ENCODE measurements at places on chromosomes 13 and 19.

DNA sequence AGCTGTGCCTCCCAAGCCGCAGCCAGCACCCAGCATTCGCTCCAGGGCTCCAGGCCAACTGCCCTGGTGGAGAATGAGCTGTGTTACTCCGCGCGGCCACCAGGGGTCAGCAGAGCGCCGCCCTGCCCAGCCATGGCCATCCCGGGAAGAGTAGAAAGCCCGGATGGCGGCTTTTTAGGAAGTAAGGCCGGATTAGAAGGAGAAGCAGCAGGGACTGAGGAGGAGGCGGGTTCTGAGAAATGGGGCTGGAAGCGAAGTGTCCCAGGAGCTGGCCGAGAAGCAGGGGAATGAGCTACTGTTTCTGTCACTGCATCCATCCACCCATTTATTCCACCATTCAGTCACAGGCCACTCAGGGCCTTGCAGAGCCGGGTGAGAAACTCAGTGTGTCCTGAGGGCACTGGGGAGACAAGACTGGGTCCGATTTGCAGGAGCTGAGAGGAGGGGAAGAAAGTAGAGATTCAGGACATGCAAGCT, 6.6 kb upstream of the NPAS1 start:
- DNase-seq = no peak

GRCh38 chr19:29714953-29715700, at the start of gene C19orf12:
Gene C19orf12 (minus strand): TSS chr19:29715261. CDS start chr19:29708413, 6,848 bp downstream.
- no peak for DNase-seq

DNA sequence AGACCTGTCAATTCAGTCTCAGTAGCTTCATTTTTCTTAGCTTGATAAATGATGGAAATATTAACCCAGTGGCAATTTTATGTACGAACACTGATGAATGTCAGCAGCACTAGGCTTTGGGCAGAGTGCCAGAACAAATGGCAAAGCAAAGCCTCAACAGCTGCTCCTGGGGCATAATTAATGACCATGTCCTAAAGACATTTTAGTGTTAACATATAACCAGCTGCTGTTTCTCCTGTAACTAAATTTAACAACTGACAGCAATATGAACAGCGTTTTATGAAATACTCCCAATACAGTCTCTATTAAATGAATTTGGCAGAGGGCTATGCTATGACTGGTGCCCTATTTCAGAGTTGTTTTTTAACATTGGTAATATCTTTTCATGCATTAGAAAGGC, 47.1 kb downstream of the ZNF568 start:
- no peak for DNase-seq

DNA sequence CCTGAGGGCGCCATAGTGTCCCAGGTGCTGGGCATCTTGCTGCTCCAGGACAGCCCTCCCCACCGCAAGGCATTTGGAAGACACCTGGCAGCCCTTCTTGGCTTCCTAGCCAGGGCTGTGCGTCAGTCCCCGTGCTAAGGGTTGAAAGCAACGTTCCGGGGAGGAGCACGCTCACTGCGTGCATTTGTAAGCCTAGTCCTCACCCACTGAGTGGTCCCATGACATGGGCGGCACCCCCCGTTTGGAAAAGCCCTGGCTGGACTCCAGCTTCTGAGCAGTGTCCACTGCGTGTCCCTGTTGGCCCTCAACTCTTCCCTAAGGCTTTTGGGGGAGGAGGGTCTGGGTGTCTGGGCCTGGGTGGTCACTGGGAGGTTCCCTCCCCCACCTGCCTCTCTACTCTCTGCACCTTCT, 76.3 kb upstream of the GPR183 start:
- no peak for DNase-seq

GRCh38 chr19:1097810-1098176, 2.6 kb upstream of the POLR2E start:
- no peak for DNase-seq

DNA sequence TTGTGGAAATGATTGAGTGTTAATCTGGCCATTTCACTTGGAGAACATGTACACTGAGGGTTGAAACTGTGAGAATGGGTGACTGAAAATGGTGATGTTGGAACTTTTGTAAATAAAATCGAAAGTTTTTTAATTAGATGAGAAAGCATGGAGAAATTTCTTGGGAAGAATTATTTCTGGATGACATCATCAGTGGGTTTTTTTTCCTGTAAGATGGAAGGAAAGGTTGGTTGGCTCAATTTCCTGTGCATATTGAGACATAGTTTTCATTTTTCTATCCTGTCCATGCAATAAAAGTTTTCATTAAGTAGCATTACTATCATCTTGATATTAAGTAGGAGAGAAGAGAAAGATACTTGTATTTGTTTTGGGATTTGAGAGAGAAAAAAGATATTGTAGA, 120.6 kb upstream of the HTR2A start:
- DNase-seq = no peak

GRCh38 chr19:38679839-38680238, 32.4 kb downstream of the ACTN4 start:
- no peak for DNase-seq

- DNase-seq = no peak
These were observed 14.4 kb downstream of the UBXN6 start for GRCh38 chr19:4443188-4443587.

DNA sequence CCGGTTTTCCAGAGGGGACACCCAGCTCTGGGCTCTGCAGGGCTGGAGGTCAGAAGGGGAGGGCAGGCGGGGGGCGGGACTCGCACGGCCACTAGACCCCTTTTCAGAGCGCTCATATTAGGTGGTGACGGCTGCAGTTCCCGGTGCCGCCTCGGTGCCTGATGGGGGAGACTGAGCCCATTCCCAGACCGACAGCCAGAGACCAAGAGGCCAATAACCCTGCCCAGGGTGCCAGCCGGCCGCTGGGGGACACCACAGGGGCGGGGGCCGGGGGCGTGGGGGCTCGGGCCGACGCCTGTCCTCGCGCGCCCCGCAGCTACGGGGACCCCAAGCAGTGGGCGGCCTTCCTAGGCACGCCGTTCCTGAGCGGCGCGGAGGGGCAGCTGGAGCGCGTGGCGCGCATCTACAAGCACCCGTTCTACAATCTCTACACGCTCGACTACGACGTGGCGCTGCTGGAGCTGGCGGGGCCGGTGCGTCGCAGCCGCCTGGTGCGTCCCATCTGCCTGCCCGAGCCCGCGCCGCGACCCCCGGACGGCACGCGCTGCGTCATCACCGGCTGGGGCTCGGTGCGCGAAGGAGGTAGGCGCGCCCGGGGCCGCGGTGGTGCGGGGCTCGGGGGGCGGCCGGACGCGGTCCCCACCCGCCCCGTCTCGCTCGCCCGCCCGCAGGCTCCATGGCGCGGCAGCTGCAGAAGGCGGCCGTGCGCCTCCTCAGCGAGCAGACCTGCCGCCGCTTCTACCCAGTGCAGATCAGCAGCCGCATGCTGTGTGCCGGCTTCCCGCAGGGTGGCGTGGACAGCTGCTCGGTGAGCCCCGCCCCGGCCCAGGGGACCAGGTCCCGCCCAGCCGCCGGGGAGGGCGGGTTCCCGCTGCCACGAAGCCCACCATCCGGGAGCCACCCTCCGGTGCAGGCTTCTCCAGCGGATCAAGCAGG, 2.4 kb downstream of the TIMM13 start:
- no peak for DNase-seq

DNA sequence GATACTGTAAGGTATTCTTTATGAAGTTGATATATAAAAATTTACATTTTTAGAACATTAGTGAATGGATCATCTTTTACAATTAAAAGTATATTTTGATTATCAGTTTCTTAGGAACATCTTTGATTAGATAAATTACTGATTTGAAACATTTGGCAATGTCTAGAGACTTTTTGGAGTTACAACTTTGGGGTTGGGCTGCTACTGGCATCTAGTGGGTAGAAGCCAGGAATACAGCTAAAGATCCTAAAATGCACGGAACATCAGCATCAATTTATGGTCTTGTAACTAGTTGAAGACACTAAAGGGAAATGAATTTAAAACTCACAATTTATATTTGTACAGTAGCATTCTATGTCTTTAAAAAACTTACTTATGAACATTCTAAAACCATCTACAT, 19.9 kb downstream of the POMP start:
- DNase-seq = no peak

- DNase-seq = no peak
These were observed 6.4 kb upstream of the MAP2K7 start for GRCh38 chr19:7897292-7897691.

GRCh38 chr13:85693889-85694511, 105.2 kb downstream of the SLITRK6 start:
- DNase-seq = no peak

DNA sequence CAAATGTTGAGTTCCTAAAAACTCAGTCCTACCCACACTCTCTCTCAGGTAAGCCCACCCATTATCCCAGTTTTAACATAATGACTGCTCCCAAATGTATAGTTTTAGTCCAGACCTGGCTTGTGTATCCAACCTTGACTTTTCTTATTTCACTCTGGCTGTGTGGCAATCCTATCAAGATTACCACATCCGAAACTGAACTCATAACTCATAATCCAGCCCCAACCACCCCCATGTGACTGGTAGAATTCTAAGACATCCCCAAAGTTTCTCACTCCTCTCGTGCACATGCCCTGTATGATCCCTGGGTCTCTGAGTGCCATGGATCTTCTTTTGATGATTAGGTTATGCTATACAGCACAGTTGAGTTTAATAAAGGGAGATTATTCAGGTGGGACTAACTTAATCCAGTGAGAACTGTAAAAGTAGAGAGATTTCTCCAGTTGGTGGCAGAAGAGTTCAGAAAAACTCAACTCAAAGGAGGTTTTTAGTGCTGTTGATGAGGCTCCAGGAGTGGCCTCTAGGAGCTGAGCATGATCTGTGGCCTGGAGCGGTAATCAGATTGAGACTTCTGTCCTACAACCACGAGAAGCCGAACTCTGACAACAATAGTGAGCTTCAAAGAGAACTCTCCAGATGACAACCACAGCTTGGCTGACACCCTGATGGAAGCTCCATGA, 413.4 kb downstream of the ZNF536 start:
- DNase-seq = no peak

DNA sequence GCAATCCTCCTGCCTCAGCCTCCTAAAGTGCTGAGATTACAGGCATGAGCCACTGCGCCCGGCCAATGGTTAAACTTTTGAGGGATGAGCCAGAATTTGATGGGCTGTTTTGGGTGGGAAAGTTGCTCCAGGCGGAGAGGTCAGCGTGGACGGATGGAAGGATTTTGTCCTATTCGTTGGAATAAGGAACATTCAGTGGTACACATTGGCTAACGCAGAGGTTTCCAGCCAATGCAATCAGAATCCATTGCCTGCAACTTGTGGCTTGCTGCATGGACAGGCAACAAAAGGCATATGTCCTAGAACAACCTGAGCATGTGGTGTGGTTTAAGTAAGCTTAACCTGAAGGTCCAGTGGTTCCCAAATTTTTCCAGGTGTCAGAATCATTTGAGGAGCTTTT, 35.5 kb upstream of the C1QTNF9 start:
- DNase-seq = no peak

DNA sequence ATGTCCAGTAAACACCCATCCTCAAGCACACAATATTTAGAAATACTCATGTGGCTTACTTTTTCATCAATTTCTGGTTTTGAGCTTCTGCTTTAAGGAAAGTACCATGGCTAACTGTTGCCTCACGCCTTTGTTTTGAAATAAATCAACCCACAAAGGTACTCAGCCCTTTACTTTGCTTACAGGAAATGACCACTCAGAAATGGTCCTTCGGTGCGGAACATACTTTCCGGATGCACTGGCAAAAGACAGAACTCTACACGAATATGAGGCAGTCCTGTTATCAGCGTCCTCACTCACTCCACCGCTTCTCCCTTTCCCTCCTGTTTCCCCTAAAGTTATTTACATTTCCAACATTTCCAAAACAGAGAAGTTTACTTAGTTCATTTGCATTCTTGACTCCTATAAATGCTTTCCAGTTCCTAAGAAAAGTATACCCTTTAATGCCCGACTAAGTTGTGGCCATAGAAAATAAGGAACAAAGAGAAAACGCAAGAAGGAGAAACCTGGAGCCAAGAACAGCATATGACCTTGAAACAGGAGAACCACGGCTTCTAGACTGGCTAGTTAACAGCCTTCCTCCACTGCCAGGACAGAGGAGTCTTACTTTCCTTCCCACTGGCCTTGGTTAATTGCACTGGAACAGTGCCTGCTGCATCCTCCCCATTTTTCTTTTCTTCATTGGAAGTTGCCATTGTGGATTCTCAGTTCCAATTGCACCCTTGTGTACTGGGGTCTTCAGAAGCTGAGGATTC, 10.6 kb downstream of the FPR2 start:
- no peak for DNase-seq

- DNase-seq = no peak
These were observed 7.7 kb upstream of the BRD4 start for GRCh38 chr19:15340086-15340485.

DNA sequence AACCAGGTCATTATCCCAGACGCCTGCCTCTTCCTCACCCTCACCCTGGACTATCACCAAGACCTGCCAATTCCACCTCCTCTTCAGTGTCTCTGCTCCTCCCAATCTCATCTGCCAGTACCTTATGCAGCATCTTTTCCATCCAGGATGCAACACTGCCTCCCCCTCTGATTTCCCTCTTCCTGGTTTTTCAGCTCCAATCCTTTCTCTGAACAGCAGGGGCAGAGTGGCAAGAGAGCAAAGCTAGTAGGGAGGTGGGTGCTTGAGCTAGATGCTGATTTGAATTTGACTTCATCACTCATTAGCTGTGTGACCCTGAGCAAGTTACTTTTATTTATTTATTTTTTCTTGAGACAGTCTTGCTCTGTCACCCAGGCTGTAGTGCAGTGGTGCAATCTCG, 25.6 kb upstream of the CABP5 start:
- no peak for DNase-seq

DNA sequence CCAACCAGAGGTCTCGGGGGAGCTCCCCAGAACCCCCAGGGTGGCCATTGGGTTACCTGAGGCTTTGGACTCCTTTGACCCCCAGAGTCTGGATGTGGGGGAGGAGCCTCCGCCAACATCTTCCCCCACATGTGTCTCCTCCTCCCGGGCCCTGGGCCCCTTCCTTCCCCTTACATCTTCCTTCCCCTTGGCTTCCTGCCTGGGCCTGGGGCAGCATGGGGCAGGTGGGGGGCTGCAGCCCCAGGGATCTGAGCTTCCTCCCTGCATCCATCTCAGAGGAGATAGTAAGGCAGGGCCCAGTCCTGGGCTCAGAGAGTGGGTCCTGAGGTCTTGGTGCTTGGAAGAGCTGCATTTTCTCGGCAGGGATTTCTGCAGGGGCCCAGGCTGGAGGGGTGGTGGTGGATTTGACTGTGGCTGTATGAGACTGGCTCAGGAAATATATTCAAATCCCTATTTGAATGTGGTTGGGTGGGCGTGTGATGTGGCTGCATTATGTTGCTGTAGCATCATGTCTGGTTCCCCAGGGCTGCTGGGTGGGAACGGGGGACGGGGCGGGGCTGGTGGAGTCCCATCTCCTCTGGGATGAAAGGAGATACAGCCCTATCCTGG, 919 bp downstream of the VAV1 start:
- DNase-seq = no peak

Data from epithelial cell of proximal tubule (primary cell).